Lower leg skin (tissue), 4 donors: ENCODE measurements at places on chromosomes 2 and 18. TPM values are rescaled to one million over a fixed set of nuclear protein-coding genes. Genes with fewer than 3 reads are reported as not detected.

Gene TMEM169
- total RNA-seq, result 0.42 TPM

Gene TLX2
- not detected for total RNA-seq

Gene FZD7
- 38.9 TPM for total RNA-seq

Gene ITGB1BP1
- 30.1 TPM for total RNA-seq

GRCh38 chr18:37535968-37536367 is 29.6 kb downstream of the CELF4 start:
- DNase-seq, result no peak

DNA sequence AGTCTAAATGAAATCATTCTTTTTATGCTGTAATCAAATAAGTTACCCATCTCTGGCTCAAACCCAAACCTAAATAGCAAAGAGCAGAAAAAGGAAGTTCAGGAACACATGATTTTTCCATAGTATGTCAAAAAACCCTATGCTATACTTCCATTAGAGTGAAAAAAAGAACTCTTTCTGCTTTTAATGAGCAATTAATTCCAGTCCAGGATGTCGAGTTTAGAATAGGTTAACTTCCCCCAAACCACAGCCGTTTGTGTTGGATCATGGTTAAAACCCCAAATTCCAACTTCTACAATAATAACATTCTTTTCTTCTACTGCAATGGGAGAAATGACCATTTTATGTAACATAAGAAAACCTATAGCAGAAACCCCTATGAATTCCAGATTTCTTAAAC is 171.1 kb upstream of the NRP2 start:
- no peak for DNase-seq

DNA sequence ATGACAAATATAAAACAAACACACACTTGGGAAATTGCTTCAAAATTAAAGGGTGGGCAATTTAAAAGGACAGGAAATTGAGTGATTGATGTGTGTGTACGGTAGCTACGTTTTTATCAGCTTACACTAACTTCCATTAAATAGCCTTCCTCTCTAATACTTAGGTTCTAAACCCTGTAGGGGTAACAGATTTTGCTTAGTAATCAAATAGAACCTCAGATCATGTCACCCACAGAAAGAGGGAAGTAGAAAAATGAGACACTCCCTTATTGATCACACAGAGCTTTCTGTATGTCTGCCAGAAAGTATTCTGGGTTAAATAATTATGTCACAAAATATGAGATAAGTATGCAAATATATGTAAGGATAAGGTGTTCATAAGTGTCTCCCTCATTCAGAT is 93.3 kb downstream of the ICA1L start:
- no peak for DNase-seq

DNA sequence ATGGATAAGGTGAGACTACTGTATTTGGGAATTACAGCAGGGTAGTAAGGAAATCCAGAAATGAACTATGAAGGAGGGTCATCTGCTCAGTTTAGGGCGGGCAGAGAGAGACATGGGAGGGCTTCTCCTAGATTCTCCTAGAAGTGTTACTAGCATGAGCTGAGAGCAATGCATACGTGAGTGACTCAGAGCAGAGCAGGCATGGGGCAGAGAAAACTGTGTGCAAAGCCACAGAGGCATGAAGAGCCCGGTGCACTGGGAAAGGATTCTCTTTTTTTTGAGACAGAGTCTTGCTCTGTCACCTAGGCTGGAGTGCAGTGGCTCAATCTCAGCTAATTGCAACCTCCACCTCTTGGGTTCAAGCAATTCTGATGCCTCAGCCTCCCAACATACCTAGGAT is 116.2 kb downstream of the SOCS6 start:
- no peak for DNase-seq

- DNase-seq, result no peak
Measured at GRCh38 chr2:16728351-16729136, 62.9 kb upstream of the CYRIA start.

DNA sequence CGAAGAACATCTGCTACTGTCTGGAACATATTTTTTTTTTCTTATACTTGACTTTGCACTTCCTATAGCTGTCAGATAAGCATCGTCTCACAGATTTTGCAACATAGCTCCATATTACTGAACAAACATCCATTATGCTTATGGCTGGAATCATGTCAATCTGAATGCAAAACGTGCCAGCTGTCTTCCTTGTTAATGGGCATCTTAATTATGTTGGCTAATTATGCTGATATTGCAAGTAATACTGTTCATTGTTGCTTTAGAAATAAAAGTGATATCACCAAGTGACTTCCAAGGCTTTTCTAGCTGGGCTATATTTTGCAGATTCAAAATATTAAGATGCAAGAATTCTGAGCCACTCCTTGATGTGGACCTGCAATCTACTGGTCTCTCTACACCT is 176.8 kb downstream of the ARL4C start:
- DNase-seq, result no peak

DNA sequence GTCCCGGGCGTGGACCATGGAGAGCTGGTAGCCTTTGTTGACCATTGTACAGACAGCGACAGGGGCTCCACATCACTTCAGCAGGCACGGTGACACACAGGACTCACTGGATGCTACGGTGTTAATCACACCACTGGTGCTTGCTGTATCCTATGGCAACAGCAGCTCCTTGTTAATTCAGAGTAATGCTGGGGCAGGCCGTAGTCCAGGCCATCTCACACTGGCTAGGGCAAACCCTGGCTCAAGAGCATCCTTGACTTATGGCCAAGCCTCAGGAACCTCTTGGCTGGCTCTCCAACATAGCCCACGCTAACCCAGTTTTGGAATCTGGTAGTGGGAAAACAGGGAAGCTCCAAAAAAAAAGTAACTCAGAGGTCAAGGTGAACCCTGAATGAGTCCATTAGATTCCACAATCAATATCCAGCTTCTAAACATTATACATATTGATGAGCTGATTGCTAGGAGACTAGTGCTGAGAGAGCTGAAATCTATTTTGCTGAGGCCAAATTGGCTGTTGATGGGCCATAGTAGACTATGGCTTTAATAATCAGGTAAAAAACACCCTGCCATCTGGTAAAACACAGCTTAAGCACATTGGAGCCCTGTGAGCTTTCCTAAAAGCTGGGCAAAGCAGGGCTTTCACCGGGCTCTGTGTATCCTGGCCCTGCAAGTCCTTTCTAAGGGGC is 253.6 kb downstream of the PRKCE start:
- DNase-seq, result no peak

DNA sequence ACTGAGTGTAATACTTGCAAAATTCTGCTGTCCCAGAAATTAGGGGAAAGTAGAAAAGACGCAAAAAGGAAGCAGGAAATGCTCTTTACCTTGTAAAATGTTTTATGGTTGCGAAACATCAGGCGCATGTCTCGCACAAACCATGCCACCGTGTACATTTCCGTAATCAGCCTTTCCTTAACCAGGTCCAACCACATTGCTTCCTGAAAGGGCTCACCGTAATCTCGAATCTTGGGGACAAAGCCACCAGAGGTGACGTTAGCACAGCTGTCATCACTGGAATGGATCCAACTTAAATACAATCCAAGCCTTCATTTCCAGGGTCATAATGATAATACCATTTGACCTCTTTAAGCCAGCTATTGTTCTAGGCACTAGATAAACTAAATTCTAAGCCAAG is 49.3 kb downstream of the SP110 start:
- DNase-seq, result no peak
